Amniotic epithelial cell (primary cell): ENCODE measurements at places on chromosomes 16 and 17.

DNA sequence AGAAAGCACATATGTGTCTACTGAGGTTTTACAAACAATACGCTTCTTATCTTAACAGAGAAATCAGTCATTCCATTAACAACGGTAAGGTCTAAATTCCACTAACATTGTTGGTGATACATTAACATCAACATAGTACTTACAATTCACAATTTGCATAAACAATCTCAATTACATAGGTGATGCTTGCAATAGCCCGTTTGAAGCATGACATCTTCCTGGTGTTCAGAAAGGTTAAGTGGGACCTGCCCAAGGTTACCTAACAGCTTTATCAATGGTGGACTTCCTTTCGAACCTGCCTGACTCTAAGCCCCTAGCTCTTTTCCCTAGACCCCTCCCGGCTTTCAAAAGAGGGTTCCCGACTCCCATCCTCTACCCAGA, 699 bp downstream of the FAM222B start:
- DNase-seq, result no peak

DNA sequence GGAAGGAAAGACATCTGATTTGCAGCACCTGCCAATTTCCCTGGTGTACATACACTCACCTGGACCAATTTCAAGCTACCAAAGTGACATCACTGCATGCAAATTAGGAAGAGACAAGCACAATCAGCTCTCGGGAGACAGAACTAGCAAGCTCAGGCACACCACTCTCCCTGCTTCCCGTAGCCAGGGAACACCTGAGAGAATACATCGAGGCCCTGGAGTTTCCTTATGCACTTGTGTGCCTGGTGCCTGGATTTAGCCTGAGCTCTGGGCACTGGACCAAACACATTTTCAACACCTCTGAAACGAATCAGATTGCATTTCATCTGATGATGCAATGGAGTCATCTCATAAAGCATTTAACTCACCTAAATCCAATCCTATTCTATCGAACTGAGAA, 110.5 kb downstream of the HS3ST2 start:
- no peak for DNase-seq

GRCh38 chr17:37830151-37830993, 85.5 kb upstream of the HNF1B start:
- DNase-seq, result no peak

DNA sequence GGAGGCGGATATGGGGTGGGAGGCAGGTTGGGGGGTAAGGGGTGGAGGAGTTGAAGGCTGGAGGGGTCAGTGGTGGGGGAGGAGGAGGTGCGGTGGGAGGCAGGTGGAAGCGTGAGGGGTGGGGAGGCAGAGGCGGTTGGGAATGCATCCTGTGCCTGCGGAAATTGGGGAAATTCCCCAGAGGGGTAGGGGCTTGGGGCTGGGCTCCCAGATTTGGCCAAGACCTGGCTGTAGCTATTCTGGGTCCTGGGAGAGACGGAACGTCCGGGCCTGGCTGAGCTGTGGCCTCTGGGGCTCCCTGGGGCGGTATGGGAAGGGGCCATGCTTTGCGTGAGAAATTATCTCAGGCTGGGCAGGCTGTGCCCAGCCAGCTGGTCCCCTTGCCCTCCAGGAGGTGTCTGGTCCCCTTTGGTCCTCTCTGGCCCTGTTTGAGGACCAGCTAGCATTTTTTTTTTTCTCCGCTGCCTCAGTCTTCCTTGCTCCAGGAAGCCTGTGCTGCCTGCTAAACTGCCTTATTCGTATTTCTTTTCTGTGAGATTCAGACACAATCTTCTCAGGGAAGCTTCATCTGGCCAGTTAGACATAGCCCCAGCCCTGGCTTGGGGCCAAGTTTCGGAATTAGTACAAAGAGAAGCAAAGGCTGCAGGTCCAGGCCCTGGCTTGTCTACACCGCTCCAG, 7.3 kb upstream of the TRPV2 start:
- DNase-seq, result peak; percentile 39

DNA sequence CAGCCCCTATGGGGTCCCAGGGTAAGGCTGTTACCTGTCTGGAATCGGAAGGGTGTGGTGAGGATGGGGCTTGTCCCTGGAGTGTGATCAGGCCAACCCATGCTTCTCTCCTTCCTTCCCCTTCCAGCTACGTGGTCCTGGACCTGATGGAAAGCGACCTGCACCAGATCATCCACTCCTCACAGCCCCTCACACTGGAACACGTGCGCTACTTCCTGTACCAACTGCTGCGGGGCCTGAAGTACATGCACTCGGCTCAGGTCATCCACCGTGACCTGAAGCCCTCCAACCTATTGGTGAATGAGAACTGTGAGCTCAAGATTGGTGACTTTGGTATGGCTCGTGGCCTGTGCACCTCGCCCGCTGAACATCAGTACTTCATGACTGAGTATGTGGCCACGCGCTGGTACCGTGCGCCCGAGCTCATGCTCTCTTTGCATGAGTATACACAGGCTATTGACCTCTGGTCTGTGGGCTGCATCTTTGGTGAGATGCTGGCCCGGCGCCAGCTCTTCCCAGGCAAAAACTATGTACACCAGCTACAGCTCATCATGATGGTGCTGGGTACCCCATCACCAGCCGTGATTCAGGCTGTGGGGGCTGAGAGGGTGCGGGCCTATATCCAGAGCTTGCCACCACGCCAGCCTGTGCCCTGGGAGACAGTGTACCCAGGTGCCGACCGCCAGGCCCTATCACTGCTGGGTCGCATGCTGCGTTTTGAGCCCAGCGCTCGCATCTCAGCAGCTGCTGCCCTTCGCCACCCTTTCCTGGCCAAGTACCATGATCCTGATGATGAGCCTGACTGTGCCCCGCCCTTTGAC, 2.4 kb downstream of the MAPK7 start:
- DNase-seq, result no peak

DNA sequence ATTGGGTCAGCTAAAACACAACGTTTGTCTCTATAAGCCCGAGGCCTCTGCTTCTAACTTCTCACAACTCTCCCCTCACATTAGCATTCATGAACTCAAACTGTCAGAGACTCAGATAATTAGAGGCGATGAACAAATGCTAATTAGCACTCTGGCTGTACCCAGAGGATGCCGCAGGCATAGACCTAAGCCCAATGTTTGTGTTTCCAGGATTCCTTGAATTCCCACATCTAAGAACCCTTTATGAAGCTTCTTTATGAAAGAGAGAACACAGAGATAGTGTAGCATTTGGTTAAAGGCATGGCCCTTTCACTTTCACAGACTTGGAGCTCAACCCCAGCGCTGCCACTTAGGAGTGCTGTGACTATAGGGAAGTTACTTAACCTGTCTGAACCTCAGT, 512.2 kb downstream of the GRIN2A start:
- DNase-seq, result no peak

- DNase-seq, result no peak
These were observed 59.0 kb upstream of the TNRC6C start for GRCh38 chr17:77899498-77899897.

DNA sequence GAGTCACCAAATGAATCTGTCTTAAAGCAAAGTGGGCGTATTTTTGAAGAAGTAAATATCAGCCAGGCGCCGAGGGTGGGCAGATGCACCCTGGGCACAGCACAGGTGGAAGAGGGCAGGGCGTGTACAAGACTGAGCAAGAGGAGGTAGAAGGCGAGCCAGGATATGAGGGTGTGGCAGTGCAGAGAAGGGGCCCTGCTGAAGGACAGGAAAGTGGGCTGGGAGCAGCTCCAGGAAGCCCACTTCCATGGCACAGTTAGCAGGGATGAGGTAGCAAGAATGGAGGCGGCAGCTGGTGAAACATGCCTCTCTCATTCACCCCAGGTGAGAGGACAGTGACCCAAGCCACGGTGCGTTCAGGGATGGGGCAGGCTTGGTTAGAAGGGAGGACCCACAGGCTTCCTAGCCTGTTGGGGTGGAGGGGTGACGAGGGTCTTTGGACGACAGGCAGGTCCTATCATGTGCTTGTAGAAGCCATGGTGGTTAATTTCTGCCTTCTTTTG, 149.3 kb downstream of the CLEC16A start:
- no peak for DNase-seq

DNA sequence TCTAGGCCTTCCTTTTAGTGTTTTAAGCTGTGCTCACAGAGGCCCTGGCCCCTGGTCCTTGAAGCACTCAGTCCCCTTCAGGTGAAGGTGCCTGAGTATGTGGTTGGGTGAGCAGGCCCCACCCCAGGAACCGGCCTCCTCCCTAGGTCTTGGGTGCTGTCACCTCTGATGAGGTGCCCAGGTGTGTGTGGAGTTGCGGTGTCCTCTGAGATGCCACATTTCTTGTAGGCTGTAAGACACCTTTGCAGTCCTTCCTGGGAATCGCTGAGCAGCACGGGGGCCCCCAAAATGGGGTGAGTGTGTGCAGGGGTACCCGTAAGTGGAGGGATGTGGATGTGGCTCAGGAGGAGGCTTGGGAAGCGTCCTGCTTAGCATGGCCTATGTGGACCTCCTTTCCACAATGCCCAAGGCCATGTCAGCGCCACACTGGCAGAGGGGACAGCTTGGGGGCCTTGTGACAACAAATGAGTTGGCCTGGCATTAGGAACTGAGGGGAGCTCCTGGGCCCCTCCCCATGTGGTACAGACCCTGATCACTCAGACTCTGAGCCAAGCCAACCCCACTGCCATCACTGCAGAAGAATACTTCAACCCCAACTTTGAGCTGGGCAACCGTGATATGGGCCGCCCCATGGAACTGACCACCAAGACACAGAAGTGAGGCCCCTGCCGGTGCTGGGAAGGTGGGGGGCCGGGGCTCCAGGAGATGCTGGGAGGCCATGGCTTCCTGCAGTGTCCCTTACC, 11.2 kb downstream of the CORO6 start:
- no peak for DNase-seq

- no peak for DNase-seq
These were observed 126.9 kb downstream of the MRM1 start for GRCh38 chr17:36728030-36728991.

DNA sequence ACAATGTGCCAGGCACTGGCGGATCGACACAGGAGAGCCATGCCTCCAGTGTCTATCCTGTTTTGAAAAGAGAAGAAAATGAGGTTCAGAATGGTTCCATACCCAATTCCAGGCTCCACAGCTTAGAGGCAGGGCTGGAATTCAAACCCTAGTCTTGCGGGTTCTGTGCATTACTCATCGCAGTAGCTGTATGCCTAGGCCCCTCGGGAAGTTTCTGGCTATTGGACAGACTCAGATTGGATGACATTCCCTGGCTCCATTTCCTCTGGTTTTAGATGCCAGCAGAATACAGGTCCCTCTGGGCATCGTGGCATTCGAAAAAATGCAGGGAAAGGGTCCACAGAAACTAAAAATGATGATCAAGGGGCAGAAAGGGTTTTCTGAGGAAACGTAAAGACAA, 184.7 kb downstream of the COPRS start:
- peak; percentile 42 for DNase-seq

DNA sequence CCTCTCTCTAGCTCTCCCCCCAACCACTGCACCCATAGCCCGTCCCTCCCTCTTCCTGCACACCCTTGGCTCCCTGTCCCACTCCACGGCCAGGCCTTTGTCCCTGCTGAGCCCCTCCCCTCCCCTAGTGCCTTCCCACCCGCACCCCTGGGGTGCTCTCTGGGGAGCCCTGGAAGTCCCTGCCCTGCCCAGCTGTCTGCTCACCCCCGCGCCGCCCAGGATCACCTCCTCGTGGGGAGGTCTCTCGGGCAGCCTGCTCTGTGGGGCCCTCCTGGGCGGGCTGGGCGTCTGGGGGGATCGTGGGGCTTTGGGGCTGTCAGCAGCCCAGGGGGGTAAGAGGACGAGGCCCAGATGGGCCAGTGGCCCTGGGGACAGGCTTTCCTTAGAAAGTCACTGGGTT, 18.1 kb downstream of the CACNA1H start:
- DNase-seq, result no peak

DNA sequence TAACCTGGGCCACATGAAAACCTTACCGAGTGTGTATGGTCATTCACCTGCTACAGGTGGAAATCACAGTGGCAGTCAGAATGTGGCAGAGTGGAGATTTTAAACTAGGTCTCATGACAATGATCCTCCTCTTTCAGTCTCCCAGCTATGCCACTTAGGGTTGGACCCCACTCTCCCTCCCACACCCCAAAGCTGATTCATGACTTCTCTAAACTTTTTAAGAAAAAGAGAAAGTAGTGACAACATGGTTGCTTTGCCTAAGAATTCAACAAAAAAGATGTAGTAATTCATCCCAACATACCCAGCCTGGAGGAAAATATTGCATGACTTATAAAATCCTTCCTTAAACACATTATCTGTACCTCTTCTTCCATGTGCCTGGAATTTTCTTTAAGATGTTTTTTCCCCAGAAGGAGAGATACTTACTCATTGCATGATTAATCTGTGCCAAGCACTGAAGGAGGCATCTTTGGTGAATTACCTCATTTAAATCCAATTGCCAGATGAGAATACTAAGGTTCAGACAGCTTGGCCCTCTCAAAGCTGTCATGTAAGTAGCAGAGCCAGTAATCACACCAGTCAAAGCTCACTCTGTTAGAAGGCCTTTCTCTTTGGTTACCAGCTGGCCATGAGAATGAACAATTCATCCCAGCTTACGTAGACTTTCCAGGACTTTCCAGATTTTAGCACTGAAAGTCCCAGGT, 119.9 kb downstream of the COPRS start:
- peak; percentile 77 for DNase-seq

DNA sequence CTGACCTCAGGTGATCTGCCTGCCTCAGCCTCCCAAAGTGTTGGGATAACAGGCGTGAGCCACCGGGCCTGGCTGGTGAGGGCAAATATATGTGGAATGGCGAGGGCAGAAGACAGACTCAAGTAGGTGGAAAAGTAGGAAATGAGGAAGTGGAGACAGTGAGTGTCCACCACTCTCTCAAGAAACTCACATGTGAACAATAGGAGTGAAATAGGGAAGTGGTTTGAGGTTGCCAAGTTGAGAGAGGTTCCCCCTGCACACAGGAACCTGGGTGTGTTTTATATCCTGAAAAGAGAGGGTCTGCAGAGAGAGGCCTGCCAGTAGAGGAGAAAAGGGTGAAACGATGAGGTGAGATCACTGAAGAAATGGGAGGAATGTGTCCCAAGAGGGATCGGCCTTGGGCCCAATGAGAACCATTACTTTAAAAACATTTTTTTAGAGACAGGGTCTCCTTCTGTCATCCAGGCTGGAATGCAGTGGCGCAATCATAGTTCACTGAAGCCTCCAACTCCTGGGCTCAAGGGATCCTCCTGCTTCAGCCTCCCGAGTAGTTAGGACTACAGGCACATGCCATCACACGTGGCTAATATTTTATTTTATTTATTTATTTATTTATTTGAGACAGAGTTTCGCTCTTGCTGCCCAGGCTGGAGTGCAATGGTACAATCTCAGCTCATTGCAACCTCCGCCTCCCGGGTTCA, 17.1 kb upstream of the CORO1A start:
- DNase-seq, result no peak

GRCh38 chr16:12456355-12456754, 347.3 kb downstream of the CPPED1 start:
- no peak for DNase-seq

DNA sequence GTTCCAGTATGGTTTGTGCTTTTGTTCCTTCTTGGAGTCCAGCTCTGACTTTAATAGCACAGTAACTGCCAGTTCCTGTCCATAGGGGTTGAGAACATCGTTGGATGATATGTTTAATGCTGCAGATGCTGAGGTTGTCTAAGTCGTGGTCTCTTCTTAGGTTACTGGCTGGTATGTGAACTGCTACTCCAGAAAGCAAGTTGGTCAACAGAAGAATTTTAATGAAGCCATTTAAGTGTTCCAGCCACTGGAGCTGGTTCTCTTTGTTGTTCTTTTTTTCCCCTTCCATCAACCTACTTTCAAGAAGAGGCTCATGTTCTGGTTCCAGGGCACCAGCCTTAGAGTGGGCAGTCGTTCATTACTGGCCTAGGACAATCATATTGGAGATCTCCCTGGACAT, 140.3 kb upstream of the TBX2 start:
- no peak for DNase-seq
